ENCODE measurements at places on chromosomes 1 and 21.

DNA sequence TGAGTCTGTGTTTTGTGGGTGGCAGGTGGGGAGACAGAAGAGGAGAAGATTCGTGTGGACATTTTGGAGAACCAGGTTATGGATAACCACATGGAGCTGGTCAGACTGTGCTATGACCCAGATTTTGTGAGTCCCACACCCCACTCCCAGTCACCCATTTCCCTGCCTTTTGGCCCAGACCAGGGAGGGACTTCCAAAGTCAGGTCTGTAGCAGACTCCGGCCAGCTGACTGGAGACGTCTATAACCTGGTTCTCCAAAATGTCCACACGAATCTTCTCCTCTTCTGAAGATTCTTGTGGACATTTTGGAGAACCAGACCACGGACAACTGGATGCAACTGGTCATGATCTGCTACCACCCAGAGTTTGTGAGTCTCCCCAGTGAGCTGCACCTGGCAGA is 1.6 kb downstream of the GSTM5 start:
- no peak for DNase-seq

DNA sequence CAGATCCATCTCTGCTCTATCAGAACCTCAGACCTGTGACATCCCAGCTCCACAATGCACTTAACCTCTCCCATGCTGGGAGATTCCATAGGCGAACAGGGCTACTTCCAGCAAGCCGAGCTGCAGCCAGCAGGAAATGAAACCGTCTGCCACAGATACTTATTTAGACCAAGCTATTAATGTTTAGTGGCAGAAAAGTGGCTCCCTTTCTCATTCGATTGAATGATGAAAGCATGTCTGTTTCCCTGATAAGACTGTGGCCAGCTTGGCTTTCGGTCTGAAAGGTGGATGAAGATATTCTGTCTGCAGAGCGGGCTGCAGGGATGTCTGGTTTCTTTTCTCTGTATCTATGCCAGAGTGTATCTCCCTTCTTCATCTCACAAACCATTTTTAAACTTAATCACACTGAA is 146.4 kb downstream of the GREM2 start:
- DNase-seq: no peak

DNA sequence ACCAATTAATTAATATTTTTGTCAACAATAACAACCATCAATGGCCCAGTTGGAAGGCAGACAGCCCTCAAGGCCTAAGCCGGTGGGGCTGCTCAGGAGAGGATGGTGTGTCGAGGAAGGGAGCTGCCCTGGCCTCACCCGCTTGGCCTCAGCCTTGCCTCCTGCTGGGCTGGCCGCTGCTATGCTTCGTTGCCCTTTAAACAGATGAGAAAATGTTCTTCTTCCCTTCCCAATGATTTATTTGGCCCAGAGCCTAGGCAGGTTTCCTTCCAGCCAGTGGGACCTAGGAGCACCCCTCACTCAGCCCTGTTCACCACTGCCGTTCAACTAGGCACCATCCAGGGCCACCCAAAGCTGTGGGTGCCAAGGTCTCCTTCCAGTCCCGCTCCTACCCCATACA is 3.1 kb upstream of the ADGRB2 start:
- DNase-seq: no peak

GRCh38 chr1:156080863-156081179 is 1.4 kb downstream of the MEX3A start:
- no peak for DNase-seq

GRCh38 chr1:36349241-36349671 is 25.8 kb upstream of the EVA1B start:
- no peak for DNase-seq

DNA sequence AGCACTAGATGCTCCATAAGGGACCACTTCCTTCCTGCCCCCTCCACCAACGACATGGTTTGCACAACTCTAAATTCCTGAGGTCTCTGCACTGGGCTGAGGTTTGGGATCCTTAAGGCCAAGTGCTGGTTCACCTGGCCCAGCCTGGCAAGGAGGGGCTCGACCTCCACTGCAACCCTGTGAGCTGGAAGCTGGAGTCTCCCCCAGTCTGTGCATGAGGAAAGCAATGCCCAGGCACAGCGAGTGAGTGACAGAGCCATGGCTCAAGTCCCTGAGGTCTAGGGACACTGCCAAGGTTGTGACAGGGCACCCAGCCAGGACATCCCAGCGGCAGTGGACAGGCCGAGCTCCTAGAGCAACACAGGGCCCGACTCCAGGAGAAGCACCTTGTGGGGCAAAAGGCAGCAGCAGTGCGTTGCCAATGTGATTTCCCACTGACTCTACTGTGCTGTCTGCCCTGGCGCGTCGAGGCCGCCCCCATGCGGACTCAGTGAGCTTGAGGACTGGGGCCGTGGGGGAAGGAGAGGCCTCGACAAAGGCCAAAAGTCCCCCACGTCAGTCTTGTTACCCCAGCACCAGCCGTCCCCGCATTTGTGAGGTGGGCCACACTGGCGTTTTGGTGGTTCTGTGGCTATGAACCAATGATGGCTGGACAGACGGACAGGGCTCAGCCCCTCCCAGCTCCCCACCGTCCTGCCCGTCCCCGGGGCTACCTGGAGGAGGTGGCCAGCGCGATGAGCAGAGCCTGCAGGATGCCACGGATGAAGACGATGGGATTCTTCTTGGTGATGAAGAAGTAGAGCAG is 30.0 kb downstream of the PODN start:
- DNase-seq: no peak

- DNase-seq: no peak
Observed at GRCh38 chr21:17539743-17540341, 27.0 kb downstream of the CXADR start.

DNA sequence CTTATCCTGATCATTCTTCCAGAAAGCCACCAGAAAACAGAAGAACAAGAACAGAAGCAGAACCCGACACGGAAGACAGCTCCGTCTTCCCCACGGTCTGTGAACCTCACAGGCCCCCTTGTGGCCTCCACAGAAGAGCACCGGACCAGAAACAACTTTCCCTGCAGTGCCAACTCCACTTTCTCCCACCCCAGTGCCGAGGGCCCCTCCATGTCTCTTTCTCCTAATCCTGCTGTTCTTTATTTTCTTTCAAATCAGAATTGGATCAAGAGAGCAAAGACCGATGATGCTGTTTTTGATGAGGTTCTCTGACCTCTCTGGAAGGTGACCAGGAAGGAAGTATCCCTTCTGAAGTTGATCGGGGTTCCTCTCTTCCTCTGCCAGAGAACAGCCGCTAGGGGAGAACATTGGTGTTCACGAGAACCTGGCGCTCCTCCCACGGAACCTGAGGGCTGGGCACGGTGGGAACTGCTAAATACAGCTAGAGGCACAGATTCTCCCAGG is 58.9 kb upstream of the CTTNBP2NL start:
- no peak for DNase-seq

- no peak for DNase-seq
Observed at GRCh38 chr1:2968471-2968881, 52.8 kb upstream of the ACTRT2 start.

- no peak for DNase-seq
Observed at GRCh38 chr1:215819114-215819513, 252.0 kb downstream of the KCTD3 start.

DNA sequence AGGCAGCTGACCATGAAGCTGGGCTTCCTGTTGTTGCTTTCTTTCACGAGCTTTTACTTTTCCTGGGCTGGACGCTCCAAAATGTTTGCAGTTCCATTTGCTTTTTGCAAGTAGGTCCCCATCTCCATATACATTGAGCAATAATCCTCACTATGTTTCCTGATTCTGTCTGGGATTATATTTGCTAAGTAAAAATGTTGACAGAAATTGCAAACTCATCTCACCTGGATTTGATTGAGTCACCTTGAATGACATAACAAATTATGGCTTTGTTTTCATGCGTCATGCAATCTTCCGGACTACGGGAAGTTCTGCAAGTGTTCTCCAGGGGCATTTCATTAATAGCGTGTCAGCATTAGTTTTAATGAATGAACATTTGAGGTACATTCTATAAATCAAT is 18.9 kb downstream of the ATP5PO start:
- DNase-seq: no peak

GRCh38 chr1:175472464-175472863 is 270.9 kb downstream of the TNR start:
- no peak for DNase-seq

DNA sequence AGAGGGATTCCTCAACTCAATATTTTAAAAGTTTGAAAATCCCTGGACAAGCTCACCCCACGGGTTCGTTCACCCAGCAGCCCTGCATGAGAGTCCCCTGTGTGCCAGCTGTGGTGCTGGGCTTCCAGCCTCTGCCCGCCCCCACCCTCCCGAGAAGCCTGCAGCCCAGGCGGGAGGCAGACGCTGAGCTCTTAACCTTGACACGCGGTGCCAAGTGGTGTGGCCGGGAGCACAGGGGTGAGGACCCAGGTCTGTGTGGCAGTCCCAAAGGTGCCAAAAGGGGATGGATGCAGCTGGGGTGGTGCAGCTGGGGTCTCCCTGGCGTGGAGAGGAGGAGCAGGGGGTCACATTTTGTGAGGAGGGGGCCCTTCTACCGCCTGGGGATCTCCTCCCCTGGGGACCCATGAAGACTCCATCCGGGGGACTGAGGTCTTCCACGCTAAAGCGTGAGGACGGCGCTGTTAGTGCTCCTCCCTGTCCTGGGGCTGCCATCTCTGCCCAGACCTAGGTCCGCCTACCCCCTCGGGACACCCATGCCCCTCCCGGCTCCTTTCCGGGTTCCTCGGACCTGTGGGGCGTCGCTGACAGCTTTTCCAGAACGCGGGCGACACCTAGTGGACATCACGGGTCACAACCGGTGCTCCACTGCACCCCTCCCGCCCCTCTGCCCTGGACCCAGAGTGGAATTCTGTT is 12.9 kb downstream of the PLA2G2F start:
- peak; percentile 71 for DNase-seq
